Hypothalamus (tissue), 51 donors: ENCODE measurements at places on chromosomes 11 and 22.

- no peak for DNase-seq
Measured at GRCh38 chr11:120224972-120225909, 14.4 kb downstream of the OAF start.

- no peak for DNase-seq
Measured at GRCh38 chr11:67654225-67654624, 3.7 kb upstream of the ACY3 start.

DNA sequence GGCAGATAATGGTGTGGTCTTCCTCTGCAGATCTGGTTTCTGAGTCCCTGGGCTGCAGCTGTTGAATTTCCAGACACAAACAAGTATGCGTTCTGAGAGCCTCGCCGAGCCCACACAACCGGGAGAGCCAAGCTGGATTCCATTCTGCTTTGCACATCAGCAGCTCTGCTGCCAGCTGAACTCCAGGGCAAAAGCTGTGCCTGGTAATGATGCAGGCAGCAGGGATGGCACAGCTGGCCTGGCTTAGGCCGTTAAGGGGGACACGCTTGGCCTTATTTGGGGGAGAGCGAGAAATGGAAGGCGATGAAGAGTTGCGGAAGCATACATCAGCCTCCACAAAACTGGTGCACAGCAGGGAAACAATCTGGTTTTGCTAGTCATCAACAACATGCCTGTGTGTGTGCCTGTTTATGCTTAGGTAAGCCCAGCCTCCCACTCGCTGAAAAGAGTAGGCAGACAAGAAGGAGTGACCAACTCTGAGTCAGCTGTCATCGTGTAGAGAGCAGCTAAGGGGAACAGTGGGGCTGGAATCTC lies 25.1 kb downstream of the ADAMTS8 start:
- peak; percentile 30 for DNase-seq

- no peak for DNase-seq
Measured at GRCh38 chr11:134864233-134864967, 452.4 kb upstream of the B3GAT1 start.

GRCh38 chr11:73185680-73186293 lies 32.3 kb upstream of the P2RY2 start:
- DNase-seq = no peak

GRCh38 chr22:41222846-41223507 lies 17.8 kb downstream of the CHADL start:
- peak; percentile 24 for DNase-seq

GRCh38 chr22:42939451-42939881 lies 75.5 kb downstream of the PACSIN2 start:
- DNase-seq = no peak

DNA sequence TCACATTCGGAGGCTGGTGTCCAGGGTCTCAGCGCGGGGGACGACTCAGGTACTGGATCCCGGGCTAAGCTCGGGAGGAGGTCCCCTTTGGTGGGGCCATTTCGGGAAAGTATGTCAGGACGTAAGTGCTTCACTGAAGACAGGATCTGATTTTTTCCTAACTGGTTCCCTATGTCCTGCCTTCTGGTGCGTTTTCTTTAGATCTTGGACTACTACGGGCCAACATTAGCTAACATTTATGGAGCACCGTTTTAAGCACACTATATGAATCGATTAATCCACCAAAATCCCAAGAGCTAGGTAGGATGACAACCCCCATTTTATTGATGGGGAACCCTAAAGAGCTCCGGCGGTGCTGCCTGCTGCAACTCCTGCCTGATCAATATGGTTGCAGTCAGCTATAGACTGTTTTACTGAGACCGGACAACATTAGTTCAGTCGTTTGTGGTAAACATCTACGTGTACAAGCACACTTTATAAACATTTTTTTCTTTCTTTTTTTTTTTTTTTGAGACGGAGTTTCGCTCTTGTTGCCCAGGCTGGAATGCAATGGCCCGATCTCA lies 17.0 kb upstream of the WDR74 start:
- no peak for DNase-seq

- peak; percentile 81 for DNase-seq
Measured at GRCh38 chr11:118870396-118871343, 13.0 kb upstream of the CXCR5 start.

DNA sequence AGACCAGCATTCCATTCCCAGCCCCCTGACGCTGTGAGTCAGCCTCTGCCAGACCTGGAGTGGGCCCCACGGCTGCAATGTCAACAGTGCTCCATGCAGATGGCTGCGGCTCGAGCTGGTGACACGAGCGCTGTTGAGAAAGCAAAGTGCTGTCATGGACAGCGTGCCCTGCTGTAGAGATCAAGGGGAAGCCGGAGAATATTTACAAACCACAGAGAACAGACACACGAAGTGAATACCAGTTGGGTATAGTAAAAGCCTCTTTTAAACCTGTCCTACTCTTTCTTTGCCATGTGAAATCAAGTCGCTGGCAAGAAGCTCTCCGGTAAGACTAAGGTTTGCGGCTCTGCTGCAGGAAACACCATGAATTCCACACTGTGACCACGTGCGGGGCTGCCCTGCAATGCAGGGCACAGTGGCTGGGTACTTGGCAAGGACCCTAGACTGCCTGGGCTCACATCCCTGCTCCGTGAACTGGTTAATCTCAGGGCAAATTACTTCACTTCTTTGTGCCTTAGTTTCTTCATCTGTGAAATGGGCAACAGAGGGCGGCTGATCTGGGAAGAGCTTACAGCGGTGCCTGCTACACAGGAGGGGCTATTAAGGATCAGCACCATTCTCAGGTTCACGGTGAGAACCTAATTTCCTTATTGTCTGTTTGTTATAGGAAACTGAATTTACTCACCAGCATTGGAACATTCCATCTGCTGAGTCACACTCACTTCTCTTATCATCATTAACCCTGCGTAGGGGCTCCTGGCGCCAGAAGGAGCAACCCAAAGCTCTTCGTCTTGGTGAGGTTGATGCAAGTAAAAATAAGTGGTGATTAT lies 27.8 kb upstream of the ELFN2 start:
- no peak for DNase-seq

- no peak for DNase-seq
Measured at GRCh38 chr11:18408558-18409291, 3.4 kb upstream of the LDHC start.

- DNase-seq = no peak
Measured at GRCh38 chr11:2569321-2569721, 124.5 kb downstream of the KCNQ1 start.

DNA sequence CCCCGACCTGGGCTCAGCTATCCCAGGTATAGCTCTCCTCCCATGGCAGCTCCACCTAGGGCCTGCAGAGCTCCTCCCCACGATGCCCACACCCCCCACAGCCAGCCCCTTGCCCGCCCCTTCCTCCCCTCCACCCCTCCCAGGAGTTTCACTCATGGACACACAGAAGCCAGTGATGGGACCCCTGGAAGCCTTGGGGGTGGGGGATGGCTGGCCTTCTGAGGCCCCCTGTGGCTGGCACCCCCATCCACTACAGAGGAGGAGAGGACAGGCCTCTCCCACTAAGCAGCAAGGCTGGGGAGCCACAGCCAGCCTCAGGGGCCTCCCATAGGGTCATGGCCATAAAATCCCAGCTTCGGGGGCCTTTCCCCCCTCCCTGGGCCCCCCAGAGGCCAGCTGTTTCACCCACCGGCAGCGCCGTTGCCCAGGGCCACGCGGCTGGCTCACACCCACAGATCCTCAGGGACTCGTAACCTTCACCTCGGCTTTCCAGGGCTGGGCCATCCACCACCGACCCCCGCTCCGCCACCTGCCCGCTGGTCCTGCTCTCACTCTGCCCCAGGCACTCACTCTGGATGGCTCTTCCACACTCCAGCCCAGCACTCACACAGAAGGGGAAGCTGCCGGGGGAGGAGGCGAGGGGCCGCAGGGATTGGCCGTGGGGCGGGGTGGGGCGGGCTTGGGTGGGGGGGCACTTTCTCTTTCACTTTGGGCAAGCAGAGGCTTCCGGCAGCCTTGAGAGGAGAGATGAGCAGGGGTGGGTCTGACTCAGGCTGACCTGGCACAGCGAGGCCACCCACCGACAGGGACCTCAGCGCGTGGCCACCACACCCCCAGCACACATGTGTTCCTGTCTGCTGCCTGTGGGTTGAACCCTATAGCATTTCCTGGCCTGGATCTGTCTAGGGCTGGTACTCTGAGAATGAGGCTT lies 2.2 kb downstream of the SLC25A22 start:
- peak; percentile 26 for DNase-seq

- no peak for DNase-seq
Measured at GRCh38 chr11:82987997-82988396, 83.7 kb downstream of the RAB30 start.

DNA sequence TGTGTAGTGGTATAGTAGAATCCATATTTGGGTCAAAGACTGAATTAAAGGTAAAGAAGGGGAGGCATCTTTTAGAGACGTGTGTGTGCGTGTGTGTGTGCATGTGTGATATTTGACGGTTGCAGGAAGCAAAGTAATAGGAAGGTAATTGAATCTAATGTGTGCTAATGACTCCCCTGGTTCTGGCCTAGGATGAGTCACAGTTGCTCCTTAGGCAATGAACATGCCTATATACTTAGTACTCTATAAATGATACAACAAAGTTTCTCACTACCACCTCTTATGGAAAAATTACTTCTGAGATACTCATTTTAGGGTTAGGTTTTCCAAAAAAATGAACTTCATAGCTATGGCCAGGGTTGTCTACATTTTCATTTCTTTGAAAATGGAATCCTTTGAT lies 409.6 kb downstream of the GUCY1A2 start:
- DNase-seq = no peak

GRCh38 chr11:18368221-18368620 lies 26.1 kb upstream of the LDHA start:
- no peak for DNase-seq

- no peak for DNase-seq
Measured at GRCh38 chr22:50529416-50529896, 356 bp downstream of the TYMP start.

GRCh38 chr11:56852131-56852530 lies 103.6 kb upstream of the OR9G4 start:
- DNase-seq = no peak

DNA sequence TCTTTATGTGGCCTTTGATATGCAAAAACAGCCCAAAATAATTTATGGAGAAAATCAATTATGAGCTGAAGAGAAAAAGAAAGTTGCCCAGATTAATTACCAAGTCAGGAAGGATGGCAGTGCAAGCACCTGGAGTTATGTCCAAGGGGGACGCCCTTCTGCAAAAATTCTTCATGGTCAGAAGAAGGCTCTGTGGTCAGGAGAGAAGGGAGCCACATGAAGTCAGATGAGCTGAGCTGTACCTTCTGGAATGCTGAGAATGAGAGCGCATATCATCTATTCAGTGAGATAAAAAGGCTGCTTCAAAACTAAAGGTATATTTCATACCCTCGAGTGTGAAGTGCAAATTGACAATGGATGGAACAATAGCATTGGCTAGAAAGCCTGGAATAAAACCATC lies 607.4 kb downstream of the NTM start:
- no peak for DNase-seq

- no peak for DNase-seq
Measured at GRCh38 chr22:25839755-25840154, 97.8 kb downstream of the MYO18B start.

GRCh38 chr11:29040489-29040888 lies 932.3 kb downstream of the METTL15 start:
- DNase-seq = no peak

DNA sequence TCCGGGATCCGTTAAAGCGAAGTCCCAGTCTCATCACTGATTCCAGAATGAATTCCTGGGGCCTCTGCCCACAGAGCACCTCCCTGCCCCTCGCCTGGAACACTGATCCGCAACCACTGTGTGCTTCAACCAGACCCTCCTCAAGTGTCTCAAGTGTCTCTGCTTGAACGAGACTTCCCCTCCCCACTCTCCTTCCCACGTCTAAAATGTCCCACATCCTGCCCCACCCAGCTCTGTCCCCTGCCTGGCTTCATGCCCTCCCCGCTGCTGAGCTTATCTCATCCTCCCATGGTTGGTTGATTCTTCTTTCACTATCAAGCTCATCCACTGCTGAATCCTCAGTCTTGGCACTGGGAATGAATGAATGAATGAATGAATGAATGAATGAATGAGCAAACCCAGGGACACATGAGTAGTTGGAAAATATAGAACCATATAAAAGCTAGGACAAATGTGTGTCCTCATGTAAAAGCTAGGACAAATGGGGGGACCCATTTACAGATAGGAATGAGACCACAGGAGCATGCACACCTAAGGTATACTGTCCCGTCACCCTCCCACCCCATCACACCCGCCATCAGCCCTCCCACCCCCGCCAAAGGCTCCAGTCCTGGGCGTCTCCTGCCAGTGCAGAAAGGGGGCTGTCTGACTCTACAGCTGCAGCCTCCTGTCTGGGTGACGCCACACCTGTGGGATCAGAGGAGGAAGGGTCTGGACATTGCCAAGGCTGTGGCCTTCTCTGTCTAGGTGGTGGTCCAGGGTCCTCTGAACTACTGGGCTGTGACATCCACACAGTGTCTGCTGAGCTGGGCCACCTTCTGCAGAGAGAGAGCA lies 71.4 kb upstream of the LINC01488 start:
- DNase-seq = no peak

- DNase-seq = no peak
Measured at GRCh38 chr22:41848468-41848867, 15.6 kb downstream of the SREBF2 start.

- no peak for DNase-seq
Measured at GRCh38 chr22:16819249-16819648, 6.0 kb downstream of the XKR3 start.

DNA sequence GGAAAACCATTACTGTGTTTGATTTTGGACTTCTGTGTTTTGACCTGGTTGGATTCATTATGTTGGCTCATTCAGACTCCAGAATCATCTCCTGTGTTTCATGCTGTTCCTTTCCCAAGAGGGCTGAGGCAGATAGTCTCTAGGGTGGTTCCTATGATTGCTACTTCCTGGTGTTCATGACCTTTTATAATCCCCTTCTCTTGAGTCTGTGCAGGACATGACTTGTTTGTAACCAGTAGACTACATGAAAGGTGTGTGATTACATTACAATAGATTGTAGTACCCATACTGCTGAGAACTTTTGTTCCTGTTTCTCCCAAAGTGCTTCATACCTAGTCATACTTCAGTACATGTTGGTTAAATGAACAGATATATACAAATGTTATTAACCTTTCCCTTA lies 700.6 kb downstream of the METTL15 start:
- no peak for DNase-seq

DNA sequence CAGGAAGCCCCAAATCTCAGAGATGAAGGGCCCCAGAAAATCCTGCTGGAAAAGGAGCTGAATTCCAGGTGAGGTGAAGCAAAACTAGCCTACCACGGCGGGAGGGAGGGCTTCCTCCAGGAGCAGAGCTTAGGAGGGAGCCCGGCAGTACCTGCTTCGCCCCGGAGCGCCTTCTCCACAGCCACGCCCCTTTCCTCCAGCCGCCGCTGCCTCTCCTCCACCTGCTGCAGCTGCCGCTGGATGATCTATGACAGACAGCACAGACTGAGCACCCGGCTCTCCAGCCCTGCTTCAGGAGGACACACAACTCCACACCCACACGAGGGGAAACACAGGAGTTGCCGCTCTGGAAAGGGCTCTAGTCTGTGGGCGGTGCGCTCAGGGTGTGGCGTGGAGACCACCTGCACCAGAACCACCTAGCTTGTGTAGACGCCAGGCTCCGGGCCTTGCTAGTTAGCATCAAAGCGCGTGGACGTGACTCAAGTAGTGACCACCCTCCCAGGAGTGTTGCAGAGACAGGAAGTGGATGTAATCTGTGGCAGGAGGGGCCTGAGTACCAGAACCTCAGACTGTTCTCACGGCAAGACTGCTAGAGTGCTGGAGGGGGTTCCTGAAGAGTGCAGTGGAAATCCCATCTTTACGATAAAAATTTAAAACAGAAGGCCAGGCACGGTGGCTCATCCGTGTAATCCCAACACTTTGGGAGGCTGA lies 34.6 kb upstream of the BID start:
- no peak for DNase-seq
